ENCODE measurements at places on chromosomes 16 and 17. TPM values are rescaled to one million over a fixed set of nuclear protein-coding genes. Genes with fewer than 3 reads are reported as not detected.

Gene GEMIN4
- 65.1 TPM for total RNA-seq

Gene CSNK2A2
- total RNA-seq = 53.5 TPM

Gene TP53TG3C
- total RNA-seq = 0.31 TPM

Gene ECI1
- 85.0 TPM for total RNA-seq

Gene CACNG5
- not detected for total RNA-seq

Gene SLC12A3
- total RNA-seq = not detected

Gene GCGR
- total RNA-seq = not detected

Gene CDH3
- 0.45 TPM for total RNA-seq

Gene CA10
- total RNA-seq = not detected

Gene NTN1
- 0.42 TPM for total RNA-seq

Gene HYDIN
- total RNA-seq = 0.47 TPM

Gene ABCA6
- 0.23 TPM for total RNA-seq

Gene GRB7
- 4.8 TPM for total RNA-seq

Gene AP2B1
- 148 TPM for total RNA-seq

Gene MARCHF10
- 1.2 TPM for total RNA-seq

Gene UTS2R
- not detected for total RNA-seq

Gene TBC1D3H
- total RNA-seq = not detected

Gene SP6
- 3.0 TPM for total RNA-seq

Gene FBXW10
- 1.1 TPM for total RNA-seq

Gene C17orf75
- 32.7 TPM for total RNA-seq

Gene KRT39
- total RNA-seq = not detected

Gene SLFN11
- 7.3 TPM for total RNA-seq

Gene KRT27
- total RNA-seq = not detected

Gene KRTAP17-1
- total RNA-seq = not detected

Gene TMEM92
- 28.6 TPM for total RNA-seq

Gene GAS7
- 0.35 TPM for total RNA-seq

Gene AIPL1
- not detected for total RNA-seq

Gene C16orf46
- 0.88 TPM for total RNA-seq

Gene ADAP2
- 2.5 TPM for total RNA-seq

Gene CDC6
- 58.6 TPM for total RNA-seq

Gene SPEM1
- total RNA-seq = not detected

Gene AFMID
- total RNA-seq = 40.0 TPM

Gene FBXW10B
- total RNA-seq = 2.5 TPM

Gene SKA2
- total RNA-seq = 183 TPM

Gene SECTM1
- total RNA-seq = 1.6 TPM

Gene ACE
- 0.92 TPM for total RNA-seq

Gene DCAF7
- total RNA-seq = 49.8 TPM

Gene PITPNM3
- total RNA-seq = 1.8 TPM

Gene CXCL16
- 13.8 TPM for total RNA-seq

Gene GPT2
- total RNA-seq = 13.7 TPM

Gene TBC1D26
- total RNA-seq = not detected

Measured in A549 treated with RU486 at 1 μM for 4 hours (cell line).